Lower lobe of right lung (tissue), 2 donors: ENCODE measurements at places on chromosomes 13 and 19.
A peak's percentile ranks its signal among the peaks of the same experiment; 100 is the strongest.

GRCh38 chr13:73673931-73674330 is 460.3 kb downstream of the KLF12 start:
- no peak for DNase-seq

DNA sequence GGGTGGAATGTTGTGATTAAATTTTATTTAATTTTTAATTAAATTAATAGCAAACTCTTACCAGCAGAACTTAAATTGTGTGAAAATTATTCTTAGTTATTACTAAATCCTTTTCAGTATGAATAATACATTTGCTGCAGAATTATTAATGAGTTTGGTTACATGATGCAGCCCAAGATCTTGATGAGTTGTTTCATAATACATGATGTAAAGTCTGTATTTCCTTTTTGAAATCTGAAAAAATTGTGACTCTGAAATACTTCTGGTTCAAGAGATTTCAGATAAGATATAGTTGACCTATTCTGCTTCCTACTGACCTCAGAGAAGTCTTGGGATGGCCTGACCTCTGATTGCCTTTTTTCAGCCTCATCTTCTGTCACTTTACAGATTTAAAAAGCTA is 11.1 kb downstream of the SAE1 start:
- DNase-seq: no peak

GRCh38 chr13:48586591-48587103 is 53.8 kb upstream of the RCBTB2 start:
- no peak for DNase-seq

GRCh38 chr19:43692877-43693276 is 22.9 kb upstream of the PLAUR start:
- DNase-seq: no peak

GRCh38 chr13:78601124-78601873 is 2.1 kb downstream of the POU4F1 start:
- DNase-seq: no peak

DNA sequence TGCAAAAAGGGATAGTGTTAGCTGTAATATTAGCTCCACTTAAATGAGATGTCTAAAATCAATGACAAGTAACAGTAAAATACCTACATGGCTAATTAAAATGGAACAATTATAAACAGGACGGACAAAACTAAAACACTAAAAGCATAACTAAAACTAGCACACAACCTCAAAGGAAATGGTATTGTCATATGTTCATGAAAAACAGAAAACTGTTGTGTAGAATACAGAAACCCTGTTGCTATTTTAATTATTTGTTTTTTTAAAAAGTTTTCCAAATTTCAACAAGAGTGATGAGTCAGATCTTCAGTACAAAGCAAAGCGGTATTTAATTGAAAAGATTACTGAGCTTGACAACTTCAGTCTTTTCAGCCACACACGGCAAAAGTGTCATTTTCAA is 4.2 kb downstream of the RCBTB2 start:
- no peak for DNase-seq

DNA sequence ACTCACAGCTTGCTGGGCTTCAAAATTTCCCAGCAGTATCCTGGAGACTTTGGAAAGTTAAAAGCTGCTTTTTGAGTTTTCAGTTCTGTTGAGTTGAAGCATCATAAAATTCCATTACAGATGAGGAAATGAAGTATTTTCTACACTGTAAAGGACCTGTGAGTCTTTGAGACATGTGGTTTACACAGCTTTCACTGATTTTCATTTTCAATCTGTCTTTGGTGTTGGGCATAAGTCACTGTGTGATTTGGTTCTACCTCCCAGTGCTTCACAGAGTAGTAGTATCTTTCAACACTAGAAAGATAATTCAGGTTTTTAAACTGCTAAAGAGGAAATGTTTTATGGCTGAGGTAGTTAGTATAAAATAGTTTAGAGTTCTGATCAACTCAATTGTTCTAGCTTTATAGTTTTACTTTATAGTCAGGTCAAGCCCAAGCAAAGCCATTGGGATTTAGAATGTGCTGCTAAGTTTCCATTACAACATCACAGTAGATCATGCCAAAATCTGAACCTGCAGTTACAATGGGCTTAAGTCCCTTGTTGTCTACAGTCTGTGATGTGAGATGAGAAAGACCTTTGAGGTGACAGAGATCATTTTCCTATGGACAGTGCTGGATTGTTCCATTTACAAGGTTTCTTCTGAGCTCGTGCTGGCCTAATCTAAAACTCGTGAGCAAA is 161.6 kb downstream of the FLT1 start:
- DNase-seq: no peak

GRCh38 chr13:58476206-58476918 is 844.8 kb downstream of the PCDH17 start:
- DNase-seq: no peak

- no peak for DNase-seq
These were observed 340.5 kb upstream of the OBI1 start for GRCh38 chr13:78999494-78999893.

DNA sequence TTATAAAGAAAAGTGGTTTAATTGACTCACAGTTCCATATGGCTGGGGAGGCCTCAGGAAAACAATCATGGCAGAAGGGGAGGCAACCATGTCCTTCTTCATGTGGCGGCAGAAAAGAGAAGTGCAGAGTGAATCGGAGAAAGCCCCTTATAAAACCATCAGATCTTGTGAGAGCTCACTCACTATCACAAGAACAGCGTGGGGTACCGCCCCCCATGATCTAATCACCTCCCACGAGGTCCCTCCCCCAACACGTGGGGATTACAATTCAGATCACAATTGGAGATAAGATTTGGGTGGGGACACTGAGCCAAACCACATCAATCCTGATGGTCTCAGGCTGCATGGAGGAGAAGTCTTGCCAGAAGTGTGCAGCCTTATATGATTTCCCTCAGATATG is 26.0 kb downstream of the TM9SF2 start:
- DNase-seq: no peak

DNA sequence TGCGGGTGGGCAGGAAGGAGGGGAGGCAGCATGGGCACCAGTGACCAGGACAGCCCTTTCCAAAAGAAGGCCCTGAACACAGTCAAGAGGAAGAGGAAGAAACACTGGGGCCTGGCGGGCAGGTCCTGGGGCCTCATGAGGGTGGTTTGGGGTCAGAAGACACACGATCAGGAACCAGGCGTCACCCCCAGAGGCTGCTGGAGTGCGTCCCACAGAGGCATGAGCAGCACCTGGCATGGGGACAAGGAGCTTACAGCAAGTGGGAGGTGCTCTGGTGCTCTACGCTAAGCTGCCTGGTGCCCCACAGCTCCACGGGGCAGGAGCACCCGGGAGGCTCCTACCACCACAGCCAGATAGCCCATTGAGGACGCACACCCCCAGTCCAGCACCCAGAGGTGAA is 20.0 kb downstream of the ELL start:
- DNase-seq: peak; percentile 67

- no peak for DNase-seq
These were observed 39.6 kb downstream of the ANKRD10 start for GRCh38 chr13:110875241-110875640.

- DNase-seq: no peak
These were observed 27.6 kb downstream of the ELL start for GRCh38 chr19:18494267-18494607.

DNA sequence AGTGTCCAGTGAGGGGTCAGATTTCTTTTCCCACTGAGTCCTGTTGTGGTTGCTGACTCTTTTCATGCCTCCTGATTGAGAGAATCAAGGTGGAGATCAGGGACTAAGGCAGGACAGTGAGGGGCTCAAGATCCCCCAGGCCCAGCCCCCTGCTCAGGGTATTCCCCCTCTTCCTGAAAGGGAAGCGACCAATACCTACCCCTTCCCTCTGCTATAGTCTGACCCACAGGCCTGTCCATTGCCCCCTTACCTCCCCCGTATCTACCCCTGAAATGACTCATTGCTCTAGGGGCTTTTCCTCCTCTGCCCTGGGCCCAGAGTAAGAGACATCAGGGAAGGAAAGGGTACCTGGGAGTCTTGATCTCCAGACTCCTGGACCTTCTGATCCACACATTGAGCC is 1320.5 kb downstream of the UQCRFS1 start:
- DNase-seq: no peak

- DNase-seq: peak; percentile 75
These were observed 71.9 kb downstream of the FLT1 start for GRCh38 chr13:28423010-28423409.

DNA sequence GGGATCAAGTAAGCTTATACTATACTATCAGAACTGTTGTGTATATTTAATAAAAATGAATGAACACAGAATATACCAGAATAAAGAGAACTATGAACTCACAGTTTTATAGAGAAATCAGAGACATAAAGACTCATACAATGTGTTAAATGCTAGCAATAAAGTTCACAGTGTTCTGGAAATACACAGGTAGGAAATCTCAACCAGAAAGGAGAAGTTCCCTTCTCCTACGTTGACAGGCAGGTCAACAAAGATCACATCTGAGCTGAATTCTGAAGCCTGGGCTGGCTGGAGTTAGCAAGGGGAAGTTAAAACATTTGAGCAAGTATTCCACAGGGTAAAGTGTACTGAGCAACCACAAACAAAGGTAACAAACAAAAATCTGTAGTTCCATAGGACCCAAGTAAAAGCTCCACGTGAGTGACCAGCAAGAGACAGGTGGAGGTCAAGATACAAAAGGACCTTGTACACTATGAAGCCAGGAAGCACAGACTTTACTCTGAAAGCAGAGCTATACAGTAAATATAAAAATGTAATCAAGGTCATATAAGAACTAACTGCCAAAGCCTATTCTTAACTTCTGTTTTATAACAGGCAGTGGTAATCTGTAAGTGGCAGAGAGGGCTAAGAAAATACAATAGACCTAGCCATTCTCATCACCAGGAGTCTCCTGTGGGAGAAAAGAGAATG is 13.0 kb downstream of the FBXL3 start:
- no peak for DNase-seq

GRCh38 chr13:24650161-24650560 is 30.0 kb upstream of the ATP12A start:
- DNase-seq: no peak

DNA sequence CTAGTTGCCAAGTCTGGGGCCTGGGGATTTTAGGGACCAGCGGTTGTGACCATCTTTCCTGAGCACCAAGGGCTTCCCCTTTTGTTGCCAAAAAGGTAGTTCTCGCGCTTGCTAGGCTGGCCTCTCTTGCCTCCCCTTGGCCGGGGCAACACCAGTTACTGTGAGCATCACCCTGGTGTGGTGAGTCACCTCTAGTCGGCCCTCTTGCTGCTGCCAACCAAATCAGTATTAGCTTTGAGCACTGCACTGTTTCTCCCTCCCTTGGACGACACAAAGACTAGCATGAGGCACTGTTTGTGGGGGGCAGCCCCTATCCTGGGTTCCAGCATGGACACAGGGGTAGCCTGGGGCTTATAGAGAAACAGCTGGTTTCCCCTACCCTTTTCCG is 6.9 kb downstream of the SYDE1 start:
- DNase-seq: no peak

GRCh38 chr13:114164681-114165429 is 14.2 kb upstream of the CFAP97D2 start:
- no peak for DNase-seq

- no peak for DNase-seq
These were observed 69.4 kb downstream of the TSC22D1 start for GRCh38 chr13:44506719-44507118.

- DNase-seq: no peak
These were observed 246.9 kb upstream of the PRR20A start for GRCh38 chr13:56893843-56894242.

DNA sequence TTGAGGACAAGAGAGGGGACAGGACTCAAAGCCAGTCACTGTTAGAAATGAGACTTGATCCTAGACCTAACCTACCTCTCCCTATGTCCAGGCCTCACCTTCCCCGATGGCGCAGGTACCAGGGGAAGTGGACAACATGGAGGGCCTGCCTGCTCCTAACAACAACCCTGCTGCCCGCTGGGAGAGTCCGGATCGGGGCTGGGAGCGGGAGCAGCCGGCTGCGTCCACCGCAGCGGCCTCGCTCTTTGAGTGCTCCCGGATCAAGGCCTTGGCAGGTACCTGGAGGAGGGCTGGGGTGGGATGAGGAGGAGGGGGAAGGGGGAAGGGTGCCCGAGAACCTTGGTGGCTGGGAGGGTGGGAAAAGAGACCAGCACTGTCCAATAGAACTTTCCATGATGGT is 5.7 kb downstream of the SPTBN4 start:
- DNase-seq: no peak

DNA sequence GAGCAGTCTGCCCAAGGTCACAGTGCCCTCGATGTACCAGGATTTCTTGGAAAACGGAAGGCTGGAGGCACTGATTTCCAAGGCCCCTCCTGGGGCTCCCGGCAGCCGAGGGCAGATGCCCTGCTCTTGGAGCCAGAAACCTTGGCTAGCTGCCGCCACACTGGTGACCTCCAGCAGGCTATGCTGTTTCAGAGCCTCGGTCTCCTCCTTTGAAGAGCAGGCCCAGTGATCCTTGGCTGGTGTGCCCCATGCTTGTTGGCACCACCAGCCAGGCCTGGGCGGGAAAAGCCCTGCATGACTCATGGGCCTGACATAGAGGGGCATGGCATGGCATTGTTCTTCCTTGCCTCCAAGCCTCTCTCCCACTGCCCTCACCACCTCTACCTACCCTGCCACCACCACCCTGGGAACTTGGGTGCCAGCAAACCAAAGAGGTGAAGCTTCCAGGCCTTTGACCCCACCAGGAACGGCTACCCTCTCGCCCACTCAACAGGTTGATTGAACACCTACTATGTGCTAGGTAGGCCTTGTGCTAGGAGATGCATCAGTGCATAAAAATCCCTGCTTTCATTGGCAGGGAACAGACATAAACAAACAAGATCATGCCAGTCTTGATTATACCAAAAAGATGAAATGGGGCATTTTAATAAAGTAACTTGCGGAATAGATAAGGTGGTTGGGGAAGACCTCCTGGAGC is 1.6 kb upstream of the CLEC11A start:
- no peak for DNase-seq

- no peak for DNase-seq
These were observed 2.2 kb downstream of the FRY start for GRCh38 chr13:32033744-32034143.

- DNase-seq: no peak
These were observed 3.7 kb upstream of the RAP2A start for GRCh38 chr13:97430296-97430695.

DNA sequence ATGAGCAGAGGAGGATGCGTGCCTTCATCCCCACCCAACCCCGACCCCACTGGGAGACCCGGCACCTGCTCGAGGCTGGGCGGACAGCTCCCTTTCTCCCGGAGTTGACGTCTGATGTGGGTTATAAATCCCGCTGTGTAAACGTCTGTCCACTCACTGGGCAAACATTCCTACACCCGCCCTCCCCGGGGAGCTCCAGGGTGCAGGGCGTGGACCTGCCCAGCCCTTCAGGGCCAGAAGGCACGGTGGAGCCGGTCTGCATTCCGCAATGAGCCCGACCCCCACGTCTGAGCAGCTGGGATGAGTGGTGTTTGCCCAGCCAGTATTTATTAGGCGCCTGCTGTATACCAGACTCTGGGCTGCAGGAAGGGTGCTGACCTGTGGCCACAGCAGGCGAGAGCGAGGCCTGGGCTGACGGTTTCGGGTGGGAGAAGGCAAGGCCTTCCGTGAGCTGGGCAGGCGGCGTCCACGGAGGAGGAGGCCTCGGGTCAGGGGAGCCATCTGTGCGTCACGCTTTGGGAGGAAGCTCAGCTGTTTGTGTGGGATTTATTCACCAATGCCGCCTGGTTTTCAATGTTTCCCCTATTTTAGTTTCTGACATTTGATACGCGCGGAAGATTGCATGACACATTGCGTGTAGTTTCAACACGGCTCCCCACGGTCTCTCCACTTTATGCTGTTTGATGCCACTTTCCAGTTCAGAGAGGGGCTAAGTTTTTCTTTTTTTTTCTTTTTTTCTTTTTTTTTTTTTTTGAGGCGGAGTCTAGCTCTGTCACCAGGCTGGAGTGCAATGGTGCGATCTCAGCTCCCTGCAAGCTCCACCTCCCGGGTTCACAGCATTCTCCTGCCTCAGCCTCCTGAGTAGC is 2.0 kb downstream of the MISP start:
- DNase-seq: peak; percentile 87
